ENCODE measurements at places on chromosomes 6 and 20. TPM values are rescaled to one million over a fixed set of nuclear protein-coding genes. Genes with fewer than 3 reads are reported as not detected.

Gene SIRPB2
- 9.6 TPM for total RNA-seq

Gene SYCP2L
- 0.71 TPM for total RNA-seq

Gene RMND1
- total RNA-seq: 12.4 TPM

Gene CRIP3
- total RNA-seq: not detected

Gene PDYN
- not detected for total RNA-seq

Gene PPP1R11
- 42.3 TPM for total RNA-seq
